ENCODE measurements at places on chromosomes 12 and 14. TPM values are rescaled to one million over a fixed set of nuclear protein-coding genes. Genes with fewer than 3 reads are reported as not detected.

Gene MMP19
- not detected for total RNA-seq

Gene TCL1B
- total RNA-seq, result not detected

Gene REP15
- 0.42 TPM for total RNA-seq

Gene LTB4R
- 28.0 TPM for total RNA-seq

GRCh38 chr14:98513558-98513957 is 758.4 kb downstream of the BCL11B start:
- DNase-seq, result no peak
- no peaks in the 10 kb centered on the region for H3K27me3 ChIP-seq
- H3K4me3 ChIP-seq, result no peak overlapping the region
- no peaks in the 10 kb centered on the region for H3K36me3 ChIP-seq
- no peak overlapping the region for H3K27ac ChIP-seq

GRCh38 chr12:106049105-106049504 is 89.6 kb downstream of the NUAK1 start:
- H3K36me3 ChIP-seq, result no peaks in the 10 kb centered on the region
- no peak overlapping the region for H3K27ac ChIP-seq
- no peak overlapping the region for H3K4me3 ChIP-seq
- no peak for DNase-seq

DNA sequence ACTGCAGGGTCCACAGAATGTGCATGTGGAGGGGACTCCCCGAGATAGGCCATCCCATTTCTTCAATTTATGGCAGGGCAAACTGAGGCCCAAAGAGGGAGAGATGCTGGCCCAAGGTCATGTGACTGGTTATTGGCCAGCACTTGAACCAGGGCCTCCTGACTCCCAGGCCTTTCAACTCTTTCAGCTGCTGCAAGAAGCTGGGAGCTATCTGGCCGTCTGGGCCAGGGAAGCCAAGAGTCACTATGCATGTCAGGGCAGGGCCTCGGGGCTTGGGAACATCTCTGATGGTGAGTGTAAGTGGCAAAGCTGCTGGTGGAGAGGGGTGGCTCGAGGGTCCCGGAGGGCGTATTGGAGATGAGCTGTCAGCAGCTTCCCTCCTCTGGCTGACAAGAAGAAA is 9.5 kb upstream of the LTBP2 start:
- DNase-seq, result no peak
- H3K4me1 ChIP-seq, result peaks cover 48% of the 10 kb centered on the region
- no peak overlapping the region for H3K4me3 ChIP-seq
- no peak overlapping the region for H3K27ac ChIP-seq
- H3K36me3 ChIP-seq, result no peaks in the 10 kb centered on the region

DNA sequence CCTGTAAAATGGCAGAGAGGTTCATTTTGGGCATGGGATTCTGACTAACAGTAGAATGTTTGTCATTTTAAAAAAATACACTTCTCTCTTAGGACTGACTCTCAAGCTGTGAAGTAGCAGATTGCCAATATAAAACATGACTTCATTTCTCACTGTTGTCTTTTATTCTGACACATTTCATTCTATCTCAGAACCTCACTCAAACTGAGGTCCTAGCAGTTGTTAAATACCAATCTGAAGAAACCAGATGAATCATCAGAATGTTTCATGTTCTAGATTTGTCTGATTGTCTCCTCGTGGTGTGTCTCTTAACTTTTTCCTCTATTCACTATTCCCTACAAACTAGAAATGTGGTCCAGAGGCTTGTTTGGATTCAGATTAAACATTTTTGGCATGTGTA is 276.5 kb upstream of the NPAS3 start:
- no peak overlapping the region for H3K4me3 ChIP-seq
- no peak overlapping the region for H3K27ac ChIP-seq
- no peak for DNase-seq
- no peaks in the 10 kb centered on the region for H3K4me1 ChIP-seq
- H3K27me3 ChIP-seq, result no peaks in the 10 kb centered on the region
- no peaks in the 10 kb centered on the region for H3K36me3 ChIP-seq

DNA sequence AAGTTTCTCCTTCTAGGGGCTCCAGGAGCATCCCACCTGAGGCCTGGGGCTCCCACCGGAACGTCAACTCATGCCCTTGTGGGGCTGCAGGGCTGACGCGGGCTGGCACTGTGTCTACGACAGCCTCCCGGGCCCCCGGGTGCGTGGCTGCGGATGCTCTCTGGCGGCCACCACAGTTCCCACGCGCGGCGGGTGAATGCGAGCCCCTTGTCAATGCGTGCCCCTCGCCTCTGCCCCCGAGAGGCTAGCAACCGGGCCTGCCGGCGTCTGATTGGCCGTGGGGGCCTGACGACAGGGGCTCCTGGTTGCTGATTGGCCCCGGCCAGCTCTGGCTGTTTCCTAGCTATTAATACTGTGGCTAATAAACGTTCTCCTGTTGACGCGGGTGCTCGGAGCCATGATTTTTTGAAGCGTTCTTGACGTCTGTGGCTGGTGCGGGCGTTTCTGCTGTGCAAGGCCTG is 1.8 kb upstream of the MEG3 start:
- H3K4me3 ChIP-seq, result no peak overlapping the region
- no peaks in the 10 kb centered on the region for H3K36me3 ChIP-seq
- peaks cover 39% of the 10 kb centered on the region for H3K27me3 ChIP-seq
- H3K27ac ChIP-seq, result no peak overlapping the region

DNA sequence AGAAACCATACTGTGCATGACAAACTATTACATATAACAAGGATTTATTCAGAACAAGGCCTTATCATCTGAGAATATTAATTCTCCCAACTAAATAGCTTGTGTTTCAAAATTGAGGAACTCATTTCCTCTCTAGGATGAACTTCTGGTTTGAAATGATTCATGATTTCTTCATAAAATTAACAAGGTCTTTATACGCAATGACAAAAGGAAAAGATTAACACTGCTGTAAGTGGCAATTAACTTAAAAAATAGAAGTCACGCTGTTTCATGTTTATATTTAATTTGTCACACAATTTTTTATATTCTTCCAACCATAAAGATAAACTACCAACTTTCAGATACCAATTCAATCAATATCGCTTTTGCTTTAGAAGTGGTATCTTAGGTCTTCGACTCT is 80.8 kb downstream of the GRIP1 start:
- no peak overlapping the region for H3K4me3 ChIP-seq
- H3K27ac ChIP-seq, result no peak overlapping the region
- H3K36me3 ChIP-seq, result no peaks in the 10 kb centered on the region
- DNase-seq, result no peak

Measured in activated CD8-positive, alpha-beta T cell treated with anti-CD3 and anti-CD28 coated beads, Interleukin-2, amount 10 ng/mL, durations not matched to agents 7 days and 5 days (primary cell).